CD4-positive, alpha-beta T cell treated with Interleukin-1 beta for 1 hour (primary cell): ENCODE measurements at places on chromosomes 16 and 17.

GRCh38 chr17:75869282-75870141 is 8.9 kb downstream of the TRIM47 start:
- DNase-seq, result no peak

GRCh38 chr17:43949781-43950180 is 4.0 kb downstream of the PYY start:
- DNase-seq, result no peak

GRCh38 chr16:48124266-48124665 is 31.5 kb downstream of the ABCC12 start:
- no peak for DNase-seq

GRCh38 chr17:4551796-4552525 is 3.2 kb downstream of the MYBBP1A start:
- no peak for DNase-seq

DNA sequence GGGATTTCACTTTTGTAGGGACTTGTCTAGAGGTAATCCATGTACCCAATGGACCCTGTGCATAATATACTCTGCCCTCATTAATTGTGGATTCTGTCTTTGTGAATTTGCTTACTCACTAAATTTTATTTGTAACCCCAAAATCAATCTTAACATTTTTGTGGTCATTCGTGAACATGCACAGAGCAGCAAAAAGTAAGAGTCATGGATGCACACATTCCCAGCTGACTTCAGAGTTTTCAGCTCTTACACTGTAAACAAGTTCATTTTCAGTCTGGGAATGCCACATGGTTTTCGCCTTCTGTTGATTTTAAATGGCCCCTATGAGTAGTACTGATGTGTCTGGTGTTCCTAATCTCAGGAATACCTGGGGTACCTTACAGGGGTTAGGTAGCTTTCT is 24.3 kb downstream of the TAC4 start:
- DNase-seq, result no peak
